ENCODE measurements at places on chromosomes 16 and 17. TPM values are rescaled to one million over a fixed set of nuclear protein-coding genes. Genes with fewer than 3 reads are reported as not detected.

DNA sequence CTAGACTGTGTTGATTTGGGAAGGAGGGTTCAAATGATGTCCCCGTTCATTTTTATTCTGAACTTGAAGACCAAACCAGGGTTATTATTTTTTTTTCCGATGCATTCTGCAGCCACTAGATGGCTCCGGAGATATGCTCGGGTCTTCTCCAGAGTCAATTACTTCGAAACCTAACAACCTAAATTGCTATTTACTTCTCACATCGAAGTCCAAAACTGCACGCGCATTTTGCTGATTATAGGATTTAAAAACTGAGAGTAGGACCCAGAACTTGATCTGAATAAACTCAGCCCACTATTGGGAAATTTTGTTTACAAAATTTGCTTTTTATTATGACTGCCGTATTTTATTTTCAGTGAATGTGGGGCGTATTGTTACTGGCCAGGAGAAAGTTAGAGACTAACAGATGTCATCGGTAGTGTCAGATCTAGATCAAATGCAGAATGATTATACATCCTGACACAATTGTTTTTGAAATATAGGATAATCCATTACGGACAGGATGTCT, 263.8 kb downstream of the HS3ST3A1 start:
- DNase-seq: peak; percentile 87

DNA sequence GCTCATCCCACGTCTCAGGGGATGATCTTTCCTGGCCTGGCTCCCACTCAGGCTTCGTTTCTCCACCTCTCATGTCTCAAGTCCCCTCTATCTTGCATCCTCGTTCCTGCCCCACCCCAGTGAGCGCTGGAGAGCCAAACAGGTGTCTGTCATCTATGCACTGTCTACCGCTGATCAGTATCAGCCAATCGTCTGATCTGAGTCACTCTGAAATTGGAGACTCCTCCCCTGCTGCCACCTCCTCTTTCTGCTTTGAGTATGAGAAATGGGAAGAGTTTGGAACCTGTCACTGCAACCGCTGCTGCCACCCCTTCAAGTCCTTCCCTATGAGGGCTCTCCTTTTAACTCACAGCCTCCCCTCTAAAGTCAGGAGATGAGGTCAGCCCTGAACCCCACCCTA, 28.0 kb downstream of the FZD2 start:
- DNase-seq: no peak

DNA sequence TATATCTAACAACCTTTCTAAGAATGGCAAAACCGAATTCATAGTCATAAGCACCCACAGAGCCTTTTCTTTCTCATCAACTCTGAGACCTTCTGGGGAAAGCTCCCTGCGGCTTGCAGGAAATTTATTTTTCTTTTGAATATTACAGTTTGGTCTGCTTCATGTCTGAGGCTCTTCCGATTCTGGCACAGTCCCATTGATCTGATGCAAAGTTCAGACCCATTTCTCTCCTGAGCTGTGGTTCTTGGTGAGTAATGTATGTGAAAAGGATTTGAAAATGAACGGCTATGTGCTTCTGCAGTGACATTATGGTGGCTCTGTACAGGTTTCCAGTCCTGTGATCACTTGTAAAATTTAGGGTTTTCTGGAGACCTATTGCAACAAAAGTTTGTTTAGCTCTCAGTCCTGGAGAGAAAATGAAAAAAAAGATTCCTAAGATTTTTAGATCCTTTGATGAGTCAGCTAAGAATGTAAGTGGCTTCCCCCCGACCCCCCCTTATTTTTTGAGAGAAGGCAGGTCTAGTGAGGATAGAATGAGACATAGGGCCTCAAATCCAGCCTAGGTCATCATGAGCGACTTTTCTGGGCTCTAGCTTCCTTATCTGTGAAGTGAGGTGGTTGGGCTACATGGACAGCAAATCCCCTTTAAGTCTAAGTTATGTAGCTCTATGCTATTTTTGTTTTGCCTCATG, 4.6 kb downstream of the GAN start:
- DNase-seq: no peak

GRCh38 chr16:77410449-77410848, 24.4 kb downstream of the ADAMTS18 start:
- no peak for DNase-seq

The SCGB1C2 gene
- not detected for total RNA-seq

The MYADML2 gene
- not detected for total RNA-seq

The AURKB gene
- 2.8 TPM for total RNA-seq

The KRTAP2-3 gene
- 0.28 TPM for total RNA-seq

The PRKCB gene
- 17.8 TPM for total RNA-seq

The PYY gene
- total RNA-seq: not detected

Data from kidney (tissue), 22 donors.